ENCODE measurements at places on chromosomes 7 and 10. TPM values are rescaled to one million over a fixed set of nuclear protein-coding genes. Genes with fewer than 3 reads are reported as not detected.

Gene CELF2
- 11.1 TPM for total RNA-seq

Gene SLC39A12
- total RNA-seq: not detected

Gene TMEM130
- not detected for total RNA-seq

Gene SLIT1
- not detected for total RNA-seq

Gene CNNM1
- 0.42 TPM for total RNA-seq

Gene PARD3
- 69.5 TPM for total RNA-seq

Gene SPDYE16
- total RNA-seq: not detected

Gene MEPCE
- total RNA-seq: 27.6 TPM

Gene CLEC2L
- total RNA-seq: not detected

Gene RADIL
- 0.07 TPM for total RNA-seq

Gene SPDYE6
- not detected for total RNA-seq

Gene ABCA13
- 0.71 TPM for total RNA-seq

Gene TPST1
- 28.2 TPM for total RNA-seq

Gene SFTPA2
- total RNA-seq: not detected

Gene GRM8
- not detected for total RNA-seq

Gene STEAP1B
- total RNA-seq: 15.4 TPM

Gene ADAMTS14
- total RNA-seq: 0.10 TPM

Gene TMEM229A
- not detected for total RNA-seq

Gene CPA4
- 65.2 TPM for total RNA-seq

Gene C10orf71
- total RNA-seq: not detected

Gene ACHE
- 0.10 TPM for total RNA-seq

Gene RNF32
- 0.68 TPM for total RNA-seq

Gene SDK1
- 0.63 TPM for total RNA-seq

Gene SUPV3L1
- total RNA-seq: 35.6 TPM

Gene PIK3CG
- total RNA-seq: not detected

Gene BLNK
- total RNA-seq: not detected

Gene MPP7
- total RNA-seq: 5.1 TPM

Gene SLC26A3
- not detected for total RNA-seq

Gene SPDYE8
- not detected for total RNA-seq

Gene FAM13C
- 0.65 TPM for total RNA-seq

Gene PRSS2
- not detected for total RNA-seq

Gene VIM
- 1,186 TPM for total RNA-seq

Gene TMEM273
- total RNA-seq: not detected

Gene REEP3
- 64.8 TPM for total RNA-seq

Gene TCAF2
- total RNA-seq: 0.14 TPM

Gene LEP
- total RNA-seq: not detected

Gene CDH23
- total RNA-seq: not detected

Gene NUPR2
- not detected for total RNA-seq

Gene SCIN
- not detected for total RNA-seq

Gene UNCX
- total RNA-seq: not detected

All from foreskin keratinocyte (primary cell).